ENCODE measurements at places on chromosomes 4 and X.

GRCh38 chr4:78337244-78338020, 214.1 kb upstream of the ANXA3 start:
- no peak for DNase-seq

DNA sequence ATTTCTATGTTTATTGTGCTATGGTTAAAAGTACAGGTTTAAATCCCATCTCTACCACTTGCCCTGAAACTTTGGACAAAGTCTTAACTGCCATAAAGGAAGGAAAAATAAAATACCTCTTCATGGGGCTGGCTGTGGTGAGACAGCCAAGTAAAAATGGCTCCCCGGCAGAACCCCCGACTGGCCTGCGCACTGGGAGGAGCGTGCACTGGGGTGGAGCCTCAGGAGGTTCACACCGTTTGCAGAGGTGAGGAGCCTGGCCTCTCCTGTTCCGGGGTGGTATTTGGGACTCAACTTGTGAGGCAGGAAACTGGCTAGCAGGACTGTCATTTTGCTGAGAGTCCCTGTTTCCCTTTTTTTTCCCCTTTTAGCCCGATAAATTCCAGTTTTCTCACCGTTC, 47.8 kb downstream of the CORIN start:
- DNase-seq: no peak

DNA sequence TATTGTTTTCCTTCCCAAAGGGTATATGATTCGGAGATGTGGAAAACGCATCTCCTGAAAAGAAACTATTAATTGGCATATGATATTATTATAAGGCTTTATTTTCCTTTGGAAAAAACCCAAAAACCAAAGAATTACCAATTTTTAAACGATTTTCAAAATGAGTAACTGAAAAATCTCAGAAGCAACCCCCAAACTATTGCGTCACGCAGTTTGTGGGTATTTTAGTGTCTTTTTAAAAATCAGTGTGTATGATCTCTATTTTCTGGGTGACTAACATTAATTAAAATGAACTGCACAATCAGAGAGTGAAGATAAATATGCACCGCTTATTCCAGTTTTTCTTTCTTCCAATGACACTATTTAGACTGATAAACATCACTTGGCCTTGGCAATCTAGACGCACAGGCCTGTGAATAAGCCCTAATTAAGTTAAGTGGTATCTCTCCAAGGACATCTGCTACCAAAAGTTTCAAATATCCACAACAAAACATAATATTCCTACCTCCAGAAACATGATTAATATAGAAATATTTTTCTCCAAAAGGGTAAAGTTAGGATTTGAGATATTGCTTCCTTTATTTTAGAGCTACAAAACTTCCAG, 511.5 kb upstream of the FAM241A start:
- DNase-seq: no peak

DNA sequence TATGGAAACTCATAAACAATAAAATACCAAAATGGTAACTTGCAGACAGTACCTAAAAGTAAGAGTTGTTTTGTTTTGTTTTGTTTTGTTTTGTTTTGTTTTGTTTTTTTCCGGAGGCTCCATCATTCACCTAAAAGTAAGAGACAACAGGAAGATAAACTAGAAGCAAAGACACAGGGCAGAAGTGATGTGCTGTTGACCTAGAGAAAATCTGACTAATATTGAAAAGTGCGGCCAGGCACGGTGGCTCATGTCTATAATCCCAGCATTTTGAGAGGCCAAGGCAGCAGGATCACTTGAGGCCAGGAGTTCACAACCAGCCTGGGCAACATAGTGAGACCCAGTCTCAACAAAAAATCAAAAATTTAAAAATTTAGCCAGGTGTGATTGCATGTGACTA, 5.6 kb upstream of the CENPC start:
- DNase-seq: no peak

DNA sequence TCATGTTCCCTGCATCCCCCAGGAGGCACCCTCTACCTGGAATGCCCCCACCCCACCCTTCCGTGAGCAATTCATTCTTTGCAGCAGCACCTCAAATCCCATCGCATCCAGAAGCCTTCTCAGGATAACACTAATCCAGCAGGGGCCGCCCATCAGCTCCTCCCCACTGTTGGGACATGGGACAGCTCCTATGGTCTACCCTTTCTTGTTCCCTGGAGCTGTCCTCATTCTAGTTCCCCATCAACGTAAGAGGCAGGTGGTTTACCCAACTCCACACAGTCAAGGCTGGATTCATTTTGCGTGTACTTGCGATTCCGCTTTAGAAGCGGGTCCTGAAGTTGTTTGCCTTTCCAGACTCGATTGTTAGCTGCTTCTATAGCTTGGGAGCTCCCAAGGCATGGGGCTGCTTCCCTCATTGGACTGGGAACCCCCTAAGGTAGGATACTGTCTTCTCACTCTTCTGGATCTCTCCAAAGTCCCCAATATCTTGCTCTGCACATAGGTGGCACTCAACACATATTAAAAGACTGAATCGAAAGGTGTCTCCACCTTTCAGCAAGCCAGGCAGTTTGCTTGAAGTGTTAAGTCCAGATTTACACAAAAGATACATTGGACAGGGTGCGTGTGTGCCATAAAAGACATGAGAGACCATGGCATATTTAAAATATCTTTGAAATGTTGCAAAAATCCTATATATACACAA, 942 bp upstream of the APLN start:
- no peak for DNase-seq

GRCh38 chr4:63580796-63581475, 828.3 kb downstream of the TECRL start:
- no peak for DNase-seq

DNA sequence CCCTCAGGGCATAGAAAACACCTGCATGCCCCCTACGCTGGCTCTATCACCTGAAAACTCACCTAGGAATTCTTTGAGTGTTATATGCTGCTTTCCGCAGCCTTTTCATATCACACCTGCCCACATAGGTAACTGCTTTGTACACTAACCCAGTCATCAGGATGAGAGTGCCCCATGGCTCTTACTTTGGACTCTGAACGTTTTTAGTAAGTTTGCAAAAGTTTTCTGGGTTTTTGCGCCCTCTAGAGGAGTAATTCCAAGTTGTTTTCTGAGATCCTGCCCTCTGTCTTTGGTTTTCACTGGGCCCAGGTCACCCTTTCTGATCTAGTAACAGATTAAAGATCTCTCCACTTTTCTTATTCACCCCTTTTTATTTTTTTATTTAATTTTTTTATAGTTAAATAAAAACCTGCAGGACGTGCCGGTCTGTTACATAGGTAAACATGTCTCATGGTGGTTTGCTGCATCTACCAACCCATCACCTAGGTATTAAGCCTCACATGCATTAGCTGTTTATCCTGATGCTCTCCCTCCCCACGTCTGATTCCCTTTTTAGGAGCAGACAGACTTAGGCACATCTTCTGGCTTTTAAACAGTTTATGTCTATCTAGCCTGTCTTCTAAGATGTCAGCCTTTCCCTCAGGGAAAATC, 139.2 kb downstream of the NWD2 start:
- no peak for DNase-seq

GRCh38 chr4:64533637-64534036, 124.4 kb upstream of the TECRL start:
- no peak for DNase-seq

GRCh38 chrX:63869506-63869905, 84.5 kb upstream of the ARHGEF9 start:
- DNase-seq: no peak

DNA sequence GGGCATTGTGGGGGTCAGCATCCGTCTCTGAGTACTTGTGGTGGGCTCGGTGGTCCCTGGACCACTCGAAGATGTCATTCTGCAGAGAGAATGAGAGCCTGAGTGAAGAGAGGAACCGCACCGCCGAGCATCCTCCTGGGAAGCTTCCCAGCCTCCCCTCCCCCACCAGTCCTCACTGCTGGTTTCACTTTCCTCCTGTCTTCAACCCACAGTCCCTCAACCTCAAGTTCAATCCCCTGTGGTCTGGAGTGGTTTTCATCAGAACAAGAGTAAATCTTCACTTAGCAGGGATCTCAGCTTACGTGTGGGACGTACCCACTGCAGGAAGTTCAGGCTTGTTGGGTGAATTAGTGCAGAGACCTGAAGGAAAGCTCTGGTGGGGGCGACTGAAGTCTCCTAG, 117.8 kb downstream of the SCD5 start:
- DNase-seq: no peak

GRCh38 chrX:38563030-38563429, 1.7 kb downstream of the TSPAN7 start:
- DNase-seq: no peak

DNA sequence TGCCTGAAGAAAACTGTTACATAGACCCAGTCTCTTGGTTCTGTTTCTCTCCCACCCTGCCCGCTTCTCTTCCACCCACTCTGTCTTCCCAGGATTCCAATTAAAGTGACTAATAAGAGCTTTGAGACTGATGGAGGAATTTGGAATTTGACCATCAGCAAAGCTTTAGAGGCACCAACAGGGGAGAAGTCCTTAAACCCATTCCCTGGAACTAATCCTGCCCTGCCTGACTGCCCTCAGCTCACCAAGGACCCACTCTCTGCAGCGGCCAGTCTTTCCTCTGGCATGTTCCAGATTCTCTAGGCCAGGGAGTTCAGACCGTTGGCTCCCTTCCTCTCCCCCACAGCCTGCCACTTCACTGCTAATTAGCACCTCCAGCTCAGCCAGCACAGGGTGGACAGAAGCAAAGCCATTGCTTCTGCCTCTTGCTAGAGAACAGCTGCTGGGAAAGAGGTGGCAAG, 23.9 kb downstream of the SCD5 start:
- no peak for DNase-seq

DNA sequence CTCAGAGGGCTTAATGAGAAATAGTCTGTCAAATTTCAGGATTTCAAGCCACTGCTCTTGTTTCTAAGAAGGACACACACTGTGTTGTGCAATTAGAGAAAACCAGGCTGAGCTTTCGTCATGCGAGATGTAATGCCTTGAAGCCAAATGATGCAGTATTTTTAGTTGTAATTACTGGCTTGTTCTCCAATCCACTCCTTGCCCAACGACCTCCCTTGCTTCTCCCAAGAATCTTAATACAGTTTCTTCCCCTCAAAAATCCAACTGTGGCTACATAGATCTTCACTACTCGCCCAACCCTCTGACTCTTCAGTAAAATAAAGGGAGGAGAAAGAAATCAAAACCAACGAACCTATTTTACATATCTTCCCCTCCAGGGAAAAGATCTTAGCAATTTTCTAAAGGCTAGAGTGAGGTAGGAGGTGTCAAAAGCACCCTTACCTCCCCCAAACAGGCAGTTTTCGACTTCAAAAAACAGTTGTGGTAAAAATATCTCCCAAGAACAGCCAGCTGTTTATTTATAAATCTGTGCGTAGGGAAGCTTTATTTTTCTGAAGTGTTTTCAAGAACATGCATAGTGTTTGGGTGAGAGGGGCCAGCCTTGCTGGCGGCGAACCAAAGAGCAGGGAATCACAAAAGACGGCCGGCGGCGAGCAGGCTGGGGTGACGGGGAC, 68.7 kb downstream of the MGST2 start:
- DNase-seq: no peak

DNA sequence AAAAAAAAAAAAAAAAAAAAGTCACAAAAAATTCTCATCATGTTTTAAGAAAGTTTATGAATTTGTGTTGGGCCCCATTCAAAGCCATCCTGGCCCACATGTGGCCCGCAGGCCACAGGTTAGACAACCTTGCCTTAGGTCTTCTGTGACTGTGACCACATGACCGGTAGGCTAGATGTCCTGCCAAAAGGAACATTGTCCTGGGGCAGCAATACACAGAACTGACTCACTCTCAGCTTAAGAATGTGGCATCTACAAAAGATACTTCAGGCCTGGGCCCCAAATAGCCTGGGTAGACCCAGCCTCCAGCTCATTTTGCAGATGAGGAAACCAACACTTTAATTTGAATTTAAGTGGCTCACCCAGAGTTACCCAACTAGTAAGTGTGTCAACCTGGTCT, 10.0 kb downstream of the AWAT2 start:
- no peak for DNase-seq

GRCh38 chrX:154892296-154892695, 6.1 kb downstream of the F8A1 start:
- DNase-seq: no peak

DNA sequence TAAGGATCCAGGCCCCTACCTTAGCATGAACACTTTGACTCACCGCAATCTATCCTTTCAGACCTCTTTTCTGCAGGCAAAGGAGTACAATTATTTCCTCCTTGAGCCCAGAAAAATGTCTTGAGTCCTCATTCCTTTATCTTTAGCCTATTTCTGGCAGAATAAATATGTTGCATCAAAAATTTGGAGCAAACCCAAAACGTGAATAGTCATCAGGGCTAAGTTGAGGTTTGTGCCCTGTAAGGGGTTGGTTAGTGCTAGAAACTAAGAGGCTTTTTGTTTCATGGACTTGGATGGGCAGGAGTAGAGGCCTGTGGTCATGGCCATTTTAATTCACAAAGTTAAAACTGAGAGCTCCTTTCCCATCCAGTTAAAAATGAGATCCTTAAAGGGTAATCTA, 460.3 kb downstream of the GBA3 start:
- no peak for DNase-seq

GRCh38 chrX:20383477-20383876, 116.8 kb upstream of the RPS6KA3 start:
- no peak for DNase-seq

DNA sequence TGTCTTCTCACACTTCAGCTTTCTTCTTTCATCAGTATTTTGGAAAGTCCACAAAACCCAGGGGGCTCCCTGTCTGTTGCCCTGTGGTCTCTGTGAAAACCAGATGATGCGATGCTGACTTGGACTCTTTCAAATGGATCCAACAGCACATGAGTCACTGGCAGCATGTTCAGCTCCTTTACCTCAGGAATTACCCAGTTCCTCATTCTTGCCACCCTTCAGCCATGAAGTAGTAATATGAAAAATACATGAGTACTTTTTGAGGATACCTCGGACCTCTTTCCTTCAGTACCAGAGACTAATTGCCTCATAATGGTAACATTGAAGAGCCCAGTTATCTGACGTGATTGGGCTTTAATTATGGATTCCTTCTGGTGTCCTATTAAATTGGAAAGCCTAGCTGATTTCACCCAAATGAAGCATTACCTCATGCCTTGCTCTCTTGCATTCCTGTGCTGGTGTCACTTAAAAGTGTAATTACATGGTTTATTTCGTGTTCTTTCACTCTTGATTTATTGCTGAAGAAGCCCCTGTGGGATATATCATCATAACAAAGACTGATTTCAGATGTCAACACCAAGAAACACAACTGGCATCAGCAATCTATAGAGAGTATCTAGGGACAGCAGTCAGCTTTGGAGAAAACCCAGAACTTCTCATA, 63.4 kb downstream of the NFKB1 start:
- DNase-seq: no peak

GRCh38 chr4:5962416-5962815, 55.8 kb downstream of the C4orf50 start:
- DNase-seq: no peak

DNA sequence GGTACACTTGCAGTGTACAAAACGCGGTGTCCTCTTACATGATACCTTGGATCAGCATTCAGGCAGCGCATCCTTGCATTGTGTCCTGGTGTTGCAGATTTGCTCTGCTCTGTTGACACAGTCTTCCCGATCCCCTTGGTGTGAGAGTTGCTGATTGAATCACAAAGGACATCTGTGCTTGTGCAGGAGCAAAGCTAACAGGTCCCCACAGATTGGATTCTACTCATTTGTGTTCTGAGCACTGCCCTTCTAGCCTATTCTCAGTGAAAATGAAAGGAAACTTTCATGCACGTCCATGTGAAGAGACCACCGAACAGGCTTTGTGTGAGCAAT, 171.4 kb downstream of the FRMPD4 start:
- no peak for DNase-seq

GRCh38 chr4:117156806-117157205, 71.4 kb upstream of the TRAM1L1 start:
- DNase-seq: no peak
